Activated T-helper 1 cell treated with anti-CD3 and anti-CD28 coated beads, Interleukin-2, amount 50 U/mL, for 16 hours (primary cell): ENCODE measurements at places on chromosomes 12 and 14.

DNA sequence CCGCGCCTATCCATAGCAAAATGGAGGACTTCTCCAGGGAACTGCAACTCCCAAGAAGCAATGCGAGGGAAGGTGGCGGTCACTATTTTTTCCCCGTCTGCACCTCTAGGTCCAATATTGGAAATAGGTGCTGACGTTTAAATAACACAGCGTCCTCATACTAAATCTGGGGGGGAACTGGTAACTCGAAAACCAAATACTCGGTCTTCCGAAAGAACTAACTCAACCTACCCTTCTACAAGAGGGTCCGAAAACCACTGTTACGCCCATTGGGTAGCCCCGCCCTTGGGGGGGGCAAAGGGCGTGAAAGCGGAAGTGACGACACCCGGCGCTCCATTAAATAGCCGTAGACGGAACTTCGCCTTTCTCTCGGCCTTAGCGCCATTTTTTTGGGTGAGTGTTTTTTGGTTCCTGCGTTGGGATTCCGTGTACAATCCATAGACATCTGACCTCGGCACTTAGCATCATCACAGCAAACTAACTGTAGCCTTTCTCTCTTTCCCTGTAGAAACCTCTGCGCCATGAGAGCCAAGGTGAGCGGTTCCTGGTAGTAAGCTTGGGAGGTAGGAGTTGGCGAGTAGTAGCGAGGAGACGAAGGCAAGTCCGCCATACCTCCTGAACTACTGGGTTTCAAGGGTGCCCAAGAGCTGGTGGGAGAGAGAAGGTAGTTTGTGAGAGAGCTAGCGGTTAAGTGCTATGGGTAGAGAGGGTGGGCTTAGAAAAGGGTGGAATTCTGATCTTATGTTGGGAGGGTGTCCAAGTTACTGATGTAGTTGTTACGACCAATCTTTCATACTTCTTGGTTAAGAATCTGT lies at the start of gene RPL41:
RPL41 (plus strand) TSS at position 367 of the 815 bp plus-strand sequence.
- peak; percentile 88 for DNase-seq

DNA sequence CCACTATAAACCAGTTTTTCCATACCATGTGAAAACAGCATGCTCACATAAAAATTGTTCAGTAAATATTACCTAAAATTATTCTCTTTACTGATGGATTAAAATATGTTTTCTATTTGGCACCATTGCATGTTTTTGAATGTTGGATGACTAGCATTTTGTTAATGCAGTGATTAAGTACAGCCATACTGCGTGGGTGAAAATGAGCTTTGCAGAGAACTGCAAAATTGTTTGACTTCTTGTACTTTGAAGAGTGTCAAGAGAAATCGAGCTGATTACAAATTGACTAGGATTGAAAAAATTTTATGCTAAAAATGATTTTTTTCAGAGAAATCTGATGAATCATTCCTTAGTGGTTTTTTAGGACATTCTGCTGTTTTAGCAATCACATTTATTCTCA lies 452.9 kb downstream of the RPL10L start:
- no peak for DNase-seq

DNA sequence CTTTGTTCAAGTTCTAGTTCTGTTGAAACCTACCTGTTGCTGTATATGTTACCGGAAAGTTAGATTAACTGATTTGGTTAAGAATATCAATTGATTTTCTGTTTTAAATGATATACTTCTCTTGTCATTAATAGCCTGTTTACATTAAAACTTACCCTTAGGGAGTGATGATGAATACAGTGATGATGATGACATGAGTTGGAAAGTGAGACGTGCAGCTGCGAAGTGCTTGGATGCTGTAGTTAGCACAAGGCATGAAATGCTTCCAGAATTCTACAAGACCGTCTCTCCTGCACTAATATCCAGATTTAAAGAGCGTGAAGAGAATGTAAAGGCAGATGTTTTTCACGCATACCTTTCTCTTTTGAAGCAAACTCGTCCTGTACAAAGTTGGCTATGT lies 33.0 kb downstream of the CAND1 start:
- no peak for DNase-seq

DNA sequence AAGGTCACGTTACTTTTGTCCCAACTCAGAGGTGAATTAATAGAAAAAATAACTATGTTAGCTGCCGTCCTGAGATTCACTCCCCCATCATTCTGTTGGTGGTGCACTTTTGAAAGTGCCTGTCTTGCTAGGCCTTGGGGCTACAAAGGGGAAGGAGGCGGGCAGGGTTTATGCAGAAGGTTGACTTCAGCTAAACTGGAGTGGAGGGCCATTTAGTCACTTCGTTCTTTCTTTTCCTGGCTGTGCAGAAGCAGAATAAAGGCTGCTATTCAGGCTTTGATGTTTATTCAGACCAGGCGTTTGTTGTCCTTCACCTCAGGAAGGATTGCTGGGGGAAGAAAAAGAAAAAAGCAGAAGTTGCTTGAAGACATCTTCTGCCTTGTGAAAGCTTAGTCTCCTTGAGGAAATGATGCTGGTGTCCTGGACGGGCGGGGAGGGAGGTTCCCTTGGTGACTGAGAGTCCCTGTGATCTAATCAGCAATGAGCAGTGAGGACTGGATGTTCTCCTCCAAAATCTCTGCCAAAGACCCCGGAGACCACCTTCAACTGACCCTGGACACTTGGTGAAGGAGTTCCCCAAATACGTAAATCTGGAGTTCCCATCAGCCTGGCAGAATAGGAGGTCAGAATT lies 4.0 kb downstream of the GLT1D1 start:
- DNase-seq = no peak

DNA sequence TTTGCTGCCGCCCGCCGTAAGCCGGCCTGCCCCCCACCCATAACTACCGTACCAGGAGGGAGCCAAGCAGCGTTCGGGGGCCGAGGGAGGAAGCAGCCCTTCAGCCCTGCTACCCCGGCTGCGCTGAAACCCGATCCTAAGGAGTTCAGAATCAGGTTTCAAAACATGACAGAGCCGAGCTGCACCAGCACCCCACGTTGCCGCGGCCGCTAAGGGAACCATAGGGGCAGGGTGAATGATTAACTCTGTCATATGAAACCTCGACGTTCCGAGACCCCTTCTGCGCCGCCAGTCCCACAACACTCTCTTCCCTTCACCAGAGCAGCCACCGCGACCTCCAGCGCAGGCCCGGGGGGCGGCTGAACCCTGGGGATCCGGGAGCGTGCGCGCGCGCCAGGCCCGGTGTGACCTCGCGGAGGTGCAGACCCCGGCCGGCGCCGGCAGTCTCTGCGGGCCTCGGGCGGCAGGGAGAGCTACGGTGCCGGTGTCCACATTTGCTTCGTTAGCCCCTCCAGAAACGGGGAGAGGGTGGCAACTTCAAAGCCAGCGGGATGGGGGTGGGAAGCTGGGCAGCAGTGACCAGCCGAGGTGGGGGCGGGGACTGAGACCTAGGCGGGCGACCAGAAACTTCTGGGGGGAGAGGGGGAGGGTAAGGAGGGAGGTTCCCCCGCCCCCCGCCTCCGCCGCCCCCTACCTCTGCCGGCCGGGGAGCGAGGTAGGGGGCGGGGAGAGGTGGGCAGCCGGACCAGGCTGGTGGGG lies 1.6 kb downstream of the SIX4 start:
- no peak for DNase-seq

DNA sequence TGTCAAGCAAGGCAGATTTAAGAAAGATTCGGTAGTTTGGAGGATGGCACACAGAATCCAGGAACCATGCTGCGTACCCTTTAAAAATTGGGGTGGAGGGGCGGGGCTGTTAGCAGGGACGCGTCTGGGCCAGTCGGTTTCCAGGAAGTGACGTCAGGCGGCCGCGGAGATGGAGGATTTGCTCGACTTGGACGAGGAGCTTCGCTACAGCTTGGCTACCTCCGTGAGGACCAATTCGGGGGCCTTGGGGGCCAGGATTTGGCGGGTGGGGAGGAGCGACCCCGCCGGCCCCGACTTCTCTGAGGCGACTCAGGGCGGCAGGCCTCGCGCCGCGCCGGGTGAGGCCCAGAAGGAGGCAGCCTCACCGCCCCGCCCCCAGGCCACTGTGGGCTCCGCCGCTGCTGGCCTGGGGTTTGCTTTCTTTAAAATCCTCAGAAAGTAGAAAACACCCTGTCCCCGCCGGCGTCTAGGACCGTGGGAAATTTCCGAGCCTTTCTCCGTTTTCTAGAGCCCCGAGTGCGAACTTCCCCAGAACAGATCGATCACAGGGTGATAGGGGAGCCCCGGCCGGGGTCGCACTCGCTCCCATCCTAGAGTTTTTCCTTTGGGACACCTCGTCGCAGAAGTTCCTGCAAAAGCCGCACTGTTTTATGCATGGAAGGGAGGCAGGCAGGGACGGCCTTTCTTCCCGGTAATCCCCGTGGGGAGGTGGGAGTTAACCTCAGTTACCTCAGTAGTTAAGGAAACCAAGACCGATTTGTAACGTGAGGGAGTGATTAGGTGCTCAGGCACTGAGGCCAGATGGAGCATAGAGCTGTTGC lies at the start of gene IFT43:
IFT43 (plus strand) TSS at position 146 of the 821 bp plus-strand sequence; CDS start at position 170, 24 bp downstream.
- DNase-seq = peak; percentile 86

- no peak for DNase-seq
These were observed 468.8 kb downstream of the BCL11B start for GRCh38 chr14:98803196-98803595.
